Activated T-cell treated with anti-CD3 and anti-CD28 coated beads for 48 hours (primary cell): ENCODE measurements at places on chromosomes 1 and 21.

DNA sequence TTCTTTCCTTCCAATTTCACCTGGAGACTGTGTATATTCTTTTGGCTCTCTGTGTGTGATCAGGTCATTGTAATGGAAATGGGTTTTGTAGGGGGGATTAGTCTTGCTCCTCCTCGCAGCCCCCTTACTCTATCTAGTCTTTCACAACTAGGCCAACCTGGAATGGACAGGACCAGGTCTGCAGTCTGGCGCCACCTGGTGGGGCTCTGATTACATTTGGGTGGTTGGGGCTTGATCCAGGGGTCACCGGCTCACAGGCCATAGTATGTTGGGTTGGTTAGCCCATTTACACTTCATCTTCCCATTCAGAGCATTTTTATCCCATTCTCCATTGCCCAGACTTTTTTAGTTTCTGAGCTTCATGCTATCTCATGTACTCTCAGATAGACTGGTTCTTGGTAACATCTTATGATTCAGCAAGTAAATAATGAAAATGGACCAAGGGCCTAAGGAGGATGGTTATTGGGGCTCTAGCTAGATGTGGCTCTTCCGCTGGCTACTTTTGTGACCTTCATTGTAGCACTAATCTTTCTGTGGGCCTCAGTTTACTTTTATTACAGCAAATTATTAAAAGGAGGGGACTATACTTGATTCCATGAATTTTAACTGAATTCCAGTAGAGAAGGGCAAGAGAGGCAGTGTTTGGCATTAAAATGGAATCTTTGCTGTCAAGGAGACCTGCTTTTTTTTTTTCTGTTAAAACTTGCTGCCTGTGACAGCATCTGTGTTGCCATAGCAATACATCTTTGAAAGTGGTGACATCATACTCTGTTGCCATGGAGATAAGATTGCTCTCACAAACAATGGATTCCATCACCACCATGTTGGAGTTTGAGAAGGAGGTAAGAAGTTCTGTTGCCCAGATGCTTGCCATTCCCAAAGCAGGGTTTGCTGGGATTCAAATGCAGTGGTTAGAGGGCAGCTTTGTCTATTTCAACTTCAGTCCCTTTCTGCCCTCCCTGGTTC lies 150.1 kb downstream of the PLXNA2 start:
- peak; percentile 54 for DNase-seq

DNA sequence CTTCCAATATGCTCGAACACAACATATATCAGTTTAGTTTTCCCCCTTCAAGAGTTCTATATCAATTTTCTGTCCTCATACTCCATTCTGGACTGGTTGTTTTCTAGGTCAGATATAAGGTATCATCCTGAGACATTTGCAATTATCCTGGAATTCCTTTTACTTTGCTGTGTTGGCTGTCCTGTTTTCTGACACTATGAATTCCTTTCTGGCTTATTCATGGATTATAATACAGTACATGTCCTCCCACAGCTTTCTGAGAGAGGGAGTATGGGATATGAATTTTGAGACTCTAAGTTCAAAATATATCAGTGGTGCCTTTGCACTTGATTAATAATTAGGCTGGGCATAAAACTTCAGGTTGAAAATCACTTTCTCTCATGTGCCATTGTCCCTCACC lies 11.9 kb downstream of the PHTF1 start:
- no peak for DNase-seq

DNA sequence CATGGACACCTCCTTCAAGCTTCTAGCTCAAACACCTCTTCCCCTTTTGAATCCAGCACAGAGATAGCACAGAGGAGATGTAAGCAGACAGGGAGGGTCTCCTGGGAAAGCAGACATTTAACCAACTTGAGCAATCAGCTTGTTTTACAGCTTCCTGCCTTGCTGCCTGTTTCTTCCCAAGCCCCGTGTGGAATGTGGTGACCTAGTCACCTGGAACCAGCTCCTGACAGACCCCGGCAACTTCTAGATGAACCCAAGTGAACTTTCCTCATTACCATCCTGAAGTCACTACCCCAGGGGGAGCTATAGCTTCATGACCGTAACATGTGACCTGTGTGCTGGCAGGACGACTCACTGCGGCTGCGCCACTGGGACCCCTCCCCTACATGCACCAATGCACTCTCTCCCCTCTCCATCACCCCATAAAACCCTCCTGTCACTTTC lies 24.1 kb upstream of the TTF2 start:
- DNase-seq: no peak

- no peak for DNase-seq
These were observed 36.2 kb downstream of the LDLRAP1 start for GRCh38 chr1:25579292-25580252.

DNA sequence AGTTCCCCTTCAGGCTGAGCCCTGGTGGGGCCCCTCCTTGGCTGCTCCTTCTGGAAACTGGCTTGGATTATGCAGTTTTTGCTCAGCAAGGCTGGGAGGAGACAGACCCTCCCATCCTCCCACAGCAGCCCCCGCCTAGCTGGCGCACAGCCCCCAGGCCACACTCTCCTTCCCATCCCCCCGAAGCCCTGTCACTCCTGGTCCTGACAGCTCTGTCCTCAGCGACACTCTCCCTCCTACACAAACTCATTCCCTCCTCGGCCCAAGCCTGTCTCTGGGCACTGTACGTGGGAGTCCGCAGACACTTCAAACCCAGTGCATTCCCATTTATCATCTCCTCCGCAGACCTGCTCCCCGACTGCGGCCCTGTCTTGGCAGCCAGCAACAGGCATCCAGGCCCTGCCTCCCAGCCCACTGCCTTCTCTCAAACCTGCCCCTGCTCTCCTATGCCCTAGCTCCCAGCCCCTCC lies 25.0 kb upstream of the EPHB2 start:
- no peak for DNase-seq

- DNase-seq: no peak
These were observed 95.9 kb downstream of the WDR64 start for GRCh38 chr1:241747992-241748391.

DNA sequence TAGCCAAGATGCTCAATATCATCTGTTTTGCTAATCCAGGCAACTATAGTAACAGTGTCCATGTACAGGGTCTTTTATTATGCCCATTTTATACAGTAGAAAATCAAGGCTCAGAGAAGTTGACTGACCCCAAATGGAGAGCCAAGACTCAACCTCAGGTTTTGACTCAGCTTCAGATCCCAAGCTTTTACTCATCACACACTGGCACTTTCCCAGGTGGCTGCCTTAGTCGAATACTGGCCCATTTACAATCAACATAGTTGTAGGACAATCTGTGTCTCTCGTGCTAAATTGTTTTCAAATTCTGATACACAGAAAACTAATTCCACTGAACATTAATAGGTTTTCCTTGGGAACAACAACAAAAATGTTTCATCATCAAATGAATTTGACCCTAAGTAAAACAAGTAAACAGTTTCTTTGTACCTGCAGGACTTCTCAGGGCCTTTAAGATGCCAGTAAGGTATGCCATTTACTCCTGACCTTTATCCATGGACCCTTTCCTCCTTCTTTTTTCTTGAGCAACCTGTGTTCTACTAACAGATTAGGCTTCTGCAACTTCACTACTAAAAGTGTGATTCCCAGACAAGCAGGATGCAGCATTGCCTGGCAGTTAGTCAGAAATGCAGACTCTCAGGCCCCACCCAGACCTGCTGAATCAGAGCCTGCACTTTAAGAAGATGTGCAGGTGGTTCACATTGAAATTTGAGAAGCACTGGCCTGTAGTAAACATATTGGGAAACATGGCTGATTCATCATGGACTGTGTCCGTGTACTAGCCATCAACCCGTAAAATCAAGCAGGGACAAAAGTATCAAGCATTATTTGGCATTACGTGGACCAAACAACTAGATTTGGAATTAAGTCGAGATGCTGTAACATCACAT lies 128.8 kb downstream of the RRAGC start:
- no peak for DNase-seq

- no peak for DNase-seq
These were observed 9.6 kb upstream of the IL20 start for GRCh38 chr1:206855859-206856258.

- DNase-seq: no peak
These were observed 48.8 kb upstream of the HMGB4 start for GRCh38 chr1:33815061-33815460.

GRCh38 chr1:211985556-211986264 lies 49.6 kb downstream of the INTS7 start:
- no peak for DNase-seq
